NCI-H748 treated with DMSO at 0.1 percent for 48 hours (cell line): ENCODE measurements at places on chromosomes 6 and 20.
A peak's percentile ranks its signal among the peaks of the same experiment; 100 is the strongest.

- no peak for DNase-seq
Measured at GRCh38 chr6:129661536-129662405, 48.2 kb downstream of the ARHGAP18 start.

DNA sequence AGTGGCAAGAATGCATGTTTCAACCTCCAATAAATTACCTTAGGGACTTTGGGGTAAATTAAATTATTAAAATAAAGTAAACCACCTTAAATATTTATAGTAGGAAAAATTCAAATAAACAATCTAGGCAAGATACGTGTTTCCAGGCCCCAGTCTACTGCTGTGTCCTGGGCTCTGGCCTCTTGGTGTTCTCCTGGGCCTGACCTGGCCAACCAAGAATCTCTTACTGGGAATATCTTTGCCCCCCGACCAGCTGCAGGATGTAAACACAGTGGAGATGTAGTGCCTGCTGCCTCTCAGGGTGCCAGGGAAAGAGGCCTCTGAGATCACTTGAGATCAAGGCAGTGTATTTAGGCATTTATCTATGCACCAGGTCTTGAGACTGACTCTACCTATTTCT lies 11.7 kb upstream of the DSN1 start:
- no peak for DNase-seq

- no peak for DNase-seq
Measured at GRCh38 chr6:75922226-75922625, 150.2 kb downstream of the IMPG1 start.

DNA sequence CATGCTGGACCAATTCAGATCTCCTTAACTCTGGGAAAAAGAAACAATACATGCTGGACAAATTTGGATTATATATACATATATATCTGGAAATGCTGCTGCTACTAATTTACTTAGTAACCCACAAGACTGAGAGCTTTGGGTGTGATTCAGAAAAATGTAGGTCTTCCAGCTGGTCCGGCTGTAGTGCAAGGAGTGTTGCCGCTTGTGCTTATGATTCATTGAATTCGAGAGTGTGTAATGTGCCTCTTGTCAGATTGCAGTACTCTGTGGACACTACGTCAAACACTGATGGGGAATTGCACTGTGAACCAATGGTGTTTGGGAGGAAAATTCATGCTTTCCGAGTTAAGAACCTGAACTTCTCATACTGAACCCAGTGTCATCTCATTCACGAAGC lies 1155.5 kb downstream of the EPHA7 start:
- DNase-seq = no peak

GRCh38 chr6:16759646-16760515 lies 1.4 kb downstream of the ATXN1 start:
- DNase-seq = peak; percentile 54

- no peak for DNase-seq
Measured at GRCh38 chr6:32936239-32937152, 4.3 kb downstream of the HLA-DMB start.

DNA sequence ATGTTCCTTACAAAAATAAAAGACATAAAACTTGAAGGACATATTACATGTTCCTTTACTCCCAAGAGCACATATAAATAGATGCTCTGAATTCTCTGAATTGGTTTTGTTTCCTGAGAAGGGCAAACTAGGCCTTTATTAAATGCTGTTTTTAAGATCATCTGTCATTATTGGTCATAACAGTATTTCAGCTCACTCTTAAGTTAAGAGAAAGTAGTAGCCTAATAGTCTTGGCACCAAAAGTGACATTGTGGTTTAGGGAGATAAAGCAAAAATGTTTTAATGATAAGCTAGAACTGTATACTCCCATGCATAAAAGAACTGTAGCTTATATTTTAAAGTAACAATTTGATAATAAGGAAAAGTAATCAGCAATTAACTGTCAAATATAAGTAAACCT lies 361.1 kb upstream of the PTCHD4 start:
- no peak for DNase-seq

GRCh38 chr20:2399390-2399789 lies 18.7 kb downstream of the TGM6 start:
- DNase-seq = no peak

DNA sequence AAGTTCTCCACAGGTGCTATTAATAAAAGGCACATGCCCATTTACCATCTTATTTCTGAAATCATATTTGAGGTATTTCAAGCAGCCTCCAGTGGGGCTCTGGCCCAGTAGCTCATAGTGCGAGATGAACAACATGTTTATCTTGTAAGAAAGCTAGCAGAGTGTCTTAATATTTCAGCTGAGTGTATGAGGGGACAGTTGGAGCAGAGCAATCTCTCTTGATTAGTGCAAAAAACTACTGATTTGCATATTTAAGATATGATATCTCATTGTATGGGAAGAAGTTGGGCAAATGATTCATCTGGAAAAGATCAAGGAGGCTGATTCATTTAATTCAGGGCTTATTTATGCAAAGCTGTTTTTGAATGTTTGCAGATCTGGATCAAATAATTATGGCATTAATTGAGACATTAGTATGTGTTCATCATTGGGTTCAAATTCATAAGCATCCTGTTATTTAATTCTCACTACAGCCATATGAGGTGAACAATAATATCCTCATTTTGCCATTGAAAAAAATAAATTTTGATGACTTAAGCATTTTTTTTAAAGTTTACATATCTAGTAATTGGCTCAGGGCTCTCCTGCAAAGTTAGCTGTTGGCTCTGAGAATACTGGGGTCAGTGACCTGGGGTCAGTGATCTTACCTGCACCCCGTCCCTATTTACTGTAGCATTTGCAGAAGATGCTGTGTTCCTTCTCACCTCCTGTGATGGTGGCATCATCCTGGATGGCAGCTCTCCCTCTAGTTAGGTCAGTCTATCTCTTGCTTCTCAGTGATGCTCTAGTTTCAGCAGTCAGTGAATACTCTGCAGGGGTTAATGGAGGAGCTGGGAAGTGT lies 24.1 kb upstream of the GCLC start:
- DNase-seq = no peak

GRCh38 chr6:26550250-26550993 lies 12.3 kb downstream of the HMGN4 start:
- peak; percentile 66 for DNase-seq

DNA sequence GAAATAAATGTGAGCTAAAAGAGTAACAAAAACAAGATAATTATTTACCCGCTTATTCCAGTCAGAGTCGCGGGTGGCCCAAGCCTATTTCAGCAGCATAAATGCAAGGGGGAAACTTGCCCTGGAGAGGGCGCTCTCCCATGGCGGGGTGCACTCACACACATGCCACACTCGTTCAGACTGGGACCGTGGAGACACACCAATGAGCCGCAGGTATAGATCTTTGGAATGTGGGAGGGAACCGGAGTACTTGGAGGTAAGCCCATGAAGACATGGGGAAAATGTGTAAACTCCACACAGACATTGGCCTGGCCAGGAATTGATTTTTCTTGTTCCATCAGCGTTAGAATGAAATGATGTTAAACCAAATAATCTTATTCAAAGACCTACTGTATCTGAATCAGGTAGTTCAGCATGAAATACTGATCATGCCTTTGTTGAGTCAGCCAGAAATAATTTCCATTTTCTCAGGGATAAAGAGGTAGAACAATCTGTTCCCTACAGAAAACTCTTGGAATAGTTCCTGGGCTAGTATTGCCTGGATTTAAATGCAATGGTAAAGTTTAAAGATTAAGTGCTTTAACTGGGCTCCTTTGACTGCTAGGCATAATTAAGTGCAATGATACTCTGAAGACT lies 191.5 kb downstream of the MCHR2 start:
- no peak for DNase-seq

GRCh38 chr6:1554141-1554475 lies 55.6 kb upstream of the FOXC1 start:
- no peak for DNase-seq

GRCh38 chr6:50461696-50462095 lies 251.6 kb upstream of the TFAP2D start:
- no peak for DNase-seq

GRCh38 chr6:109093732-109094415 lies 772 bp downstream of the SESN1 start:
- peak; percentile 31 for DNase-seq

- no peak for DNase-seq
Measured at GRCh38 chr6:85081102-85081501, 316.7 kb upstream of the TBX18 start.

GRCh38 chr6:148649454-148649963 lies 97.3 kb upstream of the UST start:
- no peak for DNase-seq
